ENCODE measurements at places on chromosomes 1 and 21.

DNA sequence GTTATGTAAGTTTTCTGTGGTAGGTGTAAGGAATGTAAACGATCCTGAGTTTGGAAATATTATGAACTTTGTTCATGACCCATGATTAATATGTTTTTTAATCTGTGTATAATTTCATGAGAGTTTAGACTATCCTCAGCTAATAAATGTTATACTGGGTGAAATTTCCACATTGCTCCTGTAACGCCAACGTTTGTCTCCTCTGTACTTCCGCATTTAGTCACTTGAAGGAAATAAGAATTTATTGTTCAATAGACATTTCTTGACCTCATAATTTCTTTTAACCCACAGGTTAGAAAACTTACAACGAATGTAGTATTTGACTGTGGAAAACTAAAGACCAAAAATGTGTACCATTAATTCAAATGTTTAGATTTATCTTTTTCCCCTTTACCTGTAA, 876 bp downstream of the KCNJ15 start:
- no peak for DNase-seq

GRCh38 chr1:243917177-243917862, 67.3 kb upstream of the AKT3 start:
- peak; percentile 21 for DNase-seq

GRCh38 chr21:39388811-39389155, 39.9 kb upstream of the HMGN1 start:
- DNase-seq = no peak

GRCh38 chr1:77375990-77376389, 94.2 kb downstream of the AK5 start:
- DNase-seq = no peak

- peak; percentile 36 for DNase-seq
Measured at GRCh38 chr1:29853716-29854330, 617.5 kb downstream of the PTPRU start.

GRCh38 chr1:151986501-151987190, 7.0 kb downstream of the S100A10 start:
- no peak for DNase-seq

DNA sequence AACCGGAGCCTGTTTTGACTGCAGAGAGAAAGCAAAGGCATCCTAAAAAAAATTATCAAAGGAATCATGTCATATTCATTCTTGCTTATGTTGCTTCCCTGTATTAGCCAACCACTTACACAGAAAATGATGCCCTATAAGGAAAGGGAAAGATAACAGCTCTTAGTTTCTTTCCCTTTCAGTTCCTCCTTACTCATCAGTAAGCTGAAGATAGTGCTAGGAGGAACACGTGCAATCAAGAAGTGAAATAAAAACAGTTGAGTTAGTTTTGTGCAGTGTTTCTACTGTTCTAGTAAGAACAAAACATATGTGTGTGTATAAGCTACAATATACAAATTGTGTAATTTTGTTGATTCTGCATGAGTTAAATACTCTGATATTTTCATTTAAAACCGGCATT, 45.3 kb upstream of the MTF2 start:
- no peak for DNase-seq

DNA sequence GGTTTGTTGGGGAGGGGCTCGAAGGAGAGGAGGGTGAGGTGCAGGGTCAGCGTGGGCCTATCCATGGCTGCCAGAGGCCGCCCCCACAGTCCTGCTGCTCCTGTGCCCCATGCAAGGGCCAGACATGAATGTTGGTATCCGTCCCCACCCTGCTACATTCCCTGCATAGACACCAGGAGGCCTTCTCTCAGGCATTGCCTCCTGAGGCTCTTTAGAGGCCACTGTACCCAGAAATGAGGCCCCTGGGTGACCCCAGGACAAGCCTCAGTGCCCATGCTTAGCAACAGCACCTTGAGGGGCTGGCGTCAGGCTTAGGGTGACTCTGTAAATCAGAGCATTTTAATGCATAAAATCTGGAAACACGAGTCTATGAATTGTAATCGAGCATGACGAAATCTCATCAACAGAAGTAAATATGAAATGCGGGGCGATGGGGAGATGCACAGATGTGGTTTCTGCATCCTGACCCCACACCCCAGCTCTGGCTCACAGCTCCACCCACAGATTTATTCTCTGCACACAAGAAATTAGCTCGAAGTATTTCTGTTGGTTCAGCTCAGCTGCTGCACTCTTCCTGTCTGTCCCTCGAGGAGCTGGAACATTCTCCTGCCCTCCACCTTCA, 124.0 kb upstream of the CSF3R start:
- no peak for DNase-seq

DNA sequence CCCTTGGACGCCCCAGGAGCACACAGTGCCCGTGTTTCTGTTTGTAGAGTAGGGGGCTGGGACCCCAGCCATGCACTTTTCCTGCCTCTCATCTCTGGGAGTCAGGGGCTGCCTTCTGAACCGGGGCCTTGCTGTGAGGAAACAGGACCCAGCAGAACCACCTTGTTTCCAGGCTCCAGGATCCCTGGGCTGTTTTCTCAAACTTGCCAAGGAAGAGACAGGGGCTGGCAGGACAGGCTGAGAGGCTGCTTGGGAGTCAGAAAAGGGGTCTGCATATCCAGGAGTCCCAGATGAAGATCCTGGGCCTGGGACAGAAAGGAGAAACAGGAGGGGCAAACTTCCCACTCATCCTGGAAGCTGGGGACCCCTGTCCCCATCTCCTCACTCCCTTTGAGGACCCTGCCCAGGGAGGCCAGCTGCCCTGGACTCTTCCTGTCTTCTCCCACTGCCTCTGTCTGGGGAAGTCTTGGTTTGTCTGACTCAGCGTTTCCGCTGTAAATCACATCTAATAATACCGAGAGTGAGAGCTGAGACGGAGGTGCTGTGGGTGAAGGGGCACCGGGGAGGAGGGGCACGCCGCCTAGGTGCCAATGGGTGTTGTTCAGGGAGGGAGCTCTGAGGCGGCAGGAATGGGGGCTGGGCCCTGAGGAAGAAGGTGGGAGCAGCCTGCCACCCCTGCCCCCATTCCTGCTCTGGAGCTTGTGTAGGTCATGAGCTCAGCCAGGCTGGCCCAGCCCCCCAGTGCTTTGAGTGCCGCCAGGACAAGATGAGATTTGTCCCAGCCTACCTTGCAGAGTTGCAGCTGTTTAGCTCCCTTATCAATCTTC, 16.7 kb downstream of the POU3F1 start:
- DNase-seq = no peak

DNA sequence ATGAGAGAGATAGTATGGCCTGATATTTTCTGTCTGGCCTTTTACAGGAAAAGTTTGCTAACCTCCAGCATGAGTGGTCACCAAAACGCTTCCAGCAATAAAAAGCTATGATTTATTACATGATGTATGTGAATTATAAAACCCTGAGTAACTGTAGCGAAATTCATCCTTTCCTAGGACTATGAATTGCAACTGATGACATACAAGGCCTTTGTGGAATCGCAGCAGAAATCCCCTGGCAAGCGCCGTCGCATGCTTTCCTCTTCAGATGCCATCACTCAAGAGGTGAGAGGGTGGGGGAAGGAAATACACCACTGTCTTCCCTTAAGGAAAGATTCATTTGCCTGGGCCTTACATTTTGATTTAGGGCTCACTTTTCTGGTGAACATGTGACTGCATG, 117.9 kb downstream of the MACF1 start:
- DNase-seq = no peak

- no peak for DNase-seq
Measured at GRCh38 chr1:56863265-56863992, 8.8 kb downstream of the C8A start.

GRCh38 chr1:180224902-180225301, 5.2 kb upstream of the LHX4 start:
- DNase-seq = no peak

- no peak for DNase-seq
Measured at GRCh38 chr21:41170442-41170841, 2.5 kb downstream of the BACE2 start.

DNA sequence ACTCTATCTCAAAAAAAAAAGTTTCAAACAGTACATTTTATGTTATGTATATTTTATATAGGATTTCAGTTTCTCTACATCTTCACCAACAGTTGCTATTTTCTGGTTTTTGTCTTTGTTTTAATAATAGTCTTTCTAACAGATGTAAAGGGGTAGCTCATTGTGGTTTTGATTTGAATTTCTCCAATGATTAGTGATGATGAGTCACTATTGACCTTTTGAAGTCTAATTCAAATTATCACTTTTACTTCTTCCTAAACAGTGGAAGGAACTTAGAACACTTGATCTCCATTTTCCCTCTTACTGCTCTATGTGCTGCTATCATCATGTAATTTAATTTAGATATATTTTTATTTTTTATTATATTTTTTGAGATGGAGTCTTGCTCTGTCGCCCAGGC, 31.7 kb upstream of the SHCBP1L start:
- no peak for DNase-seq

- DNase-seq = no peak
Measured at GRCh38 chr1:20211511-20211931, 25.2 kb upstream of the PLA2G2C start.
